ENCODE measurements at places on chromosomes 16 and 17.

- H3K27ac ChIP-seq, result no peak overlapping the region
- H3K27me3 ChIP-seq, result peaks cover 7% of the 10 kb centered on the region
- H3K36me3 ChIP-seq, result no peaks in the 10 kb centered on the region
- H3K4me3 ChIP-seq, result no peak overlapping the region
- peaks cover 28% of the 10 kb centered on the region for H3K4me1 ChIP-seq
- DNase-seq, result peak; percentile 41
These were observed 210.6 kb downstream of the MAP2K4 start for GRCh38 chr17:12231355-12231682.

DNA sequence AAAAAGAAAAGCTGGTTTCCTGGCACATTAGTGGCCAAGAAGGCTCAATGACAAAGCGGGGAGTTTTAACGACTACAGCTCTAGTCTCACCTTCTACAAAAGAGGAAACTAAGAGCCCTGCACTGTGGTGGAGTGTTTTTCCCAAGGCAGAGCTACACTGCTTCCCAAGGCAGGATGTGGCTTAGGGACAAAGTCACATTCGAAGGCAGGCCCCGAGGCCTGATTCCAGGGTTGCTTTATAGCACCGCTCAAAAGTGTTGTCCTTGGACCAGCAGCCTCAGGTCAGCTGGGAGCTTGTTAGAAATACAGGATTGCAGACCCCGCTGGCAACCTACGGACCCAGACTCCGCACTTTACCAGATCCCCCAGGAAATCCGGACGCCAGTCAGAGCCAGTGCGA, 23.8 kb downstream of the TMEM92 start:
- no peak overlapping the region for H3K27ac ChIP-seq
- no peaks in the 10 kb centered on the region for H3K36me3 ChIP-seq
- no peak for DNase-seq
- H3K27me3 ChIP-seq, result no peaks in the 10 kb centered on the region
- H3K4me1 ChIP-seq, result peaks cover 9% of the 10 kb centered on the region

- no peak overlapping the region for H3K27ac ChIP-seq
- no peaks in the 10 kb centered on the region for H3K4me1 ChIP-seq
- no peaks in the 10 kb centered on the region for H3K36me3 ChIP-seq
- H3K27me3 ChIP-seq, result no peaks in the 10 kb centered on the region
- H3K4me3 ChIP-seq, result no peak overlapping the region
These were observed 747.1 kb downstream of the CDH8 start for GRCh38 chr16:61289141-61289540.

DNA sequence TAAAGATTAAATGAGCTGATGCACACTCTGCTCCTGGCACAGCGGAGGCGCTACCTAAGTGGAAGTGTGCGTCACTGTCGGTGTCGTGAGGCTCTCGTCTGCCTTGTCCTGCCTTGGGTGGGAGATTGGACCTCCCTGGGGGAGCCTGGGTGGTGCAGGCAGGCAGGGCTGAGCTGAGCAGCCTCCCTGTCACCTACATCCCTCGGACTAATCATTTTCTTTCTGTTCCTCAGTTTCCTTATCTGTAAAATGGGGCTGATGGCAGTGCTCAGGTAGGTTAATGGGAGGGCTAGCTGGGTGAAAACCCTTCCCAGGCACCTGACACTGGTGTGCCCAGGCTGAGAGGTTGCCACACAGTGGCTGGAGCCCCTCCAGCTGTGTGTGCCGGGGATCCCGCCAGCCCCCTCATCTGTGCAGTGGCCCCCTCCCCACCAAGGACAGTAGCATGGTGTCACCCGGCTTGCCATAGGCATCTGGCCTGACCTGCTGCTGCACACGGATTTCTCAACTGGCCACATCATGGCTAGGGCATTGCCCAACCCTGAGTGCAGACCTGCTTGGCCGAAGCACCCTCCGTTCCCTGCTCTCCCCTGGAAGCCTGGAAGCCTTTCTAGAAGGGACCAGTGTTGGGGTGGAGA, 4.3 kb downstream of the ADCY7 start:
- no peak overlapping the region for H3K27ac ChIP-seq
- H3K4me3 ChIP-seq, result no peak overlapping the region
- no peaks in the 10 kb centered on the region for H3K36me3 ChIP-seq
- peaks cover 22% of the 10 kb centered on the region for H3K4me1 ChIP-seq
- no peak for DNase-seq
- peaks cover 4% of the 10 kb centered on the region for H3K27me3 ChIP-seq

Data from HFFc6 (cell line).